Keratinocyte (primary cell): ENCODE measurements at places on chromosomes 1 and 21.

GRCh38 chr1:74323937-74324473 is 88.8 kb downstream of the TNNI3K start:
- H3K27ac ChIP-seq, result no peak overlapping the region
- no peak overlapping the region for H3K4me3 ChIP-seq
- no peaks in the 10 kb centered on the region for H3K4me1 ChIP-seq
- H3K36me3 ChIP-seq, result no peaks in the 10 kb centered on the region
- DNase-seq, result no peak

DNA sequence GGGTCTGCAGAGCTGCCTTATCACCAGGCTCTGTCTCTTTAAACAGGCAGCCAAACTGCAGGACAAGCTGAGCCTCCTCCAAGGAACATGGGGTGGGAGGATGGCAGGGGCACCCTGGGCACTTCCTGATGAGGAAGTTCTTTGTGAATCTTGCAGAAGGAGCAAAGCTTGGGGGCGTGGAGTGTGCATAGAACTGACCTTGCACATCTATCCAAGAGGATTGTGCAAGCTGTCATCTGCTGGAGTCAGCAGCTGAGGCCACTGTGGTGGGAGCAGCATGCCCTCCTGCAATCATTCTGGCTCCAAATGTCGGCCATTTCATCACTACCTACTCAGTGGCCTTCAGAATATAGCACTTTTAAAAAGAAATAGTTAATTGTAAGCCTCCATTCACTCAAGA is 182.2 kb downstream of the AJAP1 start:
- no peaks in the 10 kb centered on the region for H3K27me3 ChIP-seq
- peaks cover 25% of the 10 kb centered on the region for H3K4me1 ChIP-seq

GRCh38 chr1:155261493-155261851 is 688 bp downstream of the SCAMP3 start:
- peaks cover 14% of the 10 kb centered on the region for H3K4me1 ChIP-seq
- DNase-seq, result no peak
- peak overlapping the region; percentile 78 for H3K27ac ChIP-seq
- H3K27me3 ChIP-seq, result no peaks in the 10 kb centered on the region
- H3K4me3 ChIP-seq, result peak overlapping the region; percentile 85
- peaks cover 30% of the 10 kb centered on the region for H3K36me3 ChIP-seq

DNA sequence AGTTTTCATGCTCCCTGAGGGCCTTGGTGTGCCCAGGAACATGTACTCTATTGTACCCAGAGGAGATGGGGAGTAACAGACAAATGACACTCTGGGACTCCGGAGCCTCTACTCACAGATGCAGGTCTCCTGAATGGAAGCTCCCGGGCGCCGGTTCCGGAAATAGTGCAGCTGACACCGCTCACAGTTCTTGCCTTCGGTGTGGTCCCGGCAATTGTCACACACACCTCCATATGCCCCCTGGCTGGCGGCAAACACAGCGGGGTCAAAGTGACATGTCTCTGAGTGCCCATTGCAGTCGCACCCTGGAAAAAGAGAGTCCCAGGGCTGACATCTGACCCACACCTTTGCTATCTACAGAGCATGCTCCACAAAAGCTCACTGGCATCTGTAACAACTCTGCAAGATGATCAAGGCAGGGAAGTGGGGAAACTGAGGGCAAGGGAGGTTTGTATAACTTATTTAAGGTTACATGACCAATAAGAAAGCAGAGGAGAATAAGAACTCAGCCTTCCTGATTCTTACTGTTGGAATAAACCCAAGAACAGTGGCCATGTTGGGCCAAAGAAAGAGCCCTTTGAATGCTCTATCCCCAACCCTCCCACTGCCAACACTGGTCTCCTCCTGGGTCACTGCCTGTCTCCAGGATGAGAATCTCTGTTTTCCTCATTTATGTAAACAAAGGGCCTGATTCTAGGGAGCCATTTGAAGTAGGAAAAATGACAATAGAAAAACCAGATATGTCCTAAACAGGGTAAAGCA is 22.4 kb downstream of the LAMB3 start:
- no peak for DNase-seq
- H3K4me3 ChIP-seq, result no peak overlapping the region
- no peak overlapping the region for H3K27ac ChIP-seq
- no peaks in the 10 kb centered on the region for H3K4me1 ChIP-seq
- peaks cover 63% of the 10 kb centered on the region for H3K36me3 ChIP-seq
- H3K27me3 ChIP-seq, result no peaks in the 10 kb centered on the region

- DNase-seq, result no peak
- H3K4me3 ChIP-seq, result no peak overlapping the region
- no peak overlapping the region for H3K27ac ChIP-seq
- no peaks in the 10 kb centered on the region for H3K27me3 ChIP-seq
These were observed 18.4 kb downstream of the LRRC71 start for GRCh38 chr1:156938813-156939212.

- DNase-seq, result no peak
- no peaks in the 10 kb centered on the region for H3K27me3 ChIP-seq
- H3K36me3 ChIP-seq, result no peaks in the 10 kb centered on the region
- H3K4me3 ChIP-seq, result no peak overlapping the region
- H3K27ac ChIP-seq, result no peak overlapping the region
- H3K4me1 ChIP-seq, result peaks cover 17% of the 10 kb centered on the region
These were observed 121.2 kb downstream of the TRABD2B start for GRCh38 chr1:47875831-47876586.

GRCh38 chr1:213669964-213670691 is 317.6 kb upstream of the PROX1 start:
- H3K27me3 ChIP-seq, result no peaks in the 10 kb centered on the region
- no peak overlapping the region for H3K27ac ChIP-seq
- no peak for DNase-seq
- no peaks in the 10 kb centered on the region for H3K4me1 ChIP-seq

DNA sequence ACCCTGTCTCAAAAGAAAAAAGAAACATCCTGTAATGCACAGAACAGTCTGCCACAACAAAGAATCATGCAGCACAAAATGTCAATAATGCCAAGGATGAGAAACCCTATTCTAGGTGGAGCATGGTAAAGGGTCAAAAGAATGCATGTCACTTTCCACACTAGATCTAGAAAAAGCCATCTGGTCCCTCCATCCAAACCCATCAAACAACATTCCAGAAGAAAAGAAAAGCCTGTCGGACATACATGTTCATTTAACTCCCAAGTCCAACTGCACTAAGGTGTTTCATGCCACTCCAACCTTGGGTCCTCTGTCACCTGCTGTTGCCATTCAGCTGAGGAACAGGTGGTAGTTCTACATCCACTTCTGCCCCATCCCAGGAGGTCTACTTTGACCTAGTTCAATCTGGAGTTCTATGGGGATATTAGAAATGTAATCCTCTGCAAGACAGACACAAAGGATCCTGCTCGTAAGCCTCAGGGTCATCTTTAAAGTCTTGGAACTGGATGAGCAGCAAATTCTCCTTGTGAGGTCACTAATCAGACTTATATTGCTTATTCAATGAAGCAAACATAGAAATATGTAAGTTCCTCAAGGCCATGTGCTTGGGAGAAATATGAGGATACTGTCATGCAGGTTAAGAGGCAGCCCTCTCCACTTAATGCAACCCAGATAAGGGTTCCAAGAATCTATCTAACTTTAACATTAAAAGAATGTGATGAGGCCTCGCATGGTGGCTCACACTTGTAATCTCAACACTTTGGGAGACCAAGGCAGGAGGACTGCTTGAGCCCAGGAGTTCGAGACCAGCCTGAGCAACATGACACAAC is 3.7 kb downstream of the DEDD start:
- H3K36me3 ChIP-seq, result peaks cover 29% of the 10 kb centered on the region
- no peaks in the 10 kb centered on the region for H3K4me1 ChIP-seq
- no peak overlapping the region for H3K27ac ChIP-seq
- H3K4me3 ChIP-seq, result no peak overlapping the region

DNA sequence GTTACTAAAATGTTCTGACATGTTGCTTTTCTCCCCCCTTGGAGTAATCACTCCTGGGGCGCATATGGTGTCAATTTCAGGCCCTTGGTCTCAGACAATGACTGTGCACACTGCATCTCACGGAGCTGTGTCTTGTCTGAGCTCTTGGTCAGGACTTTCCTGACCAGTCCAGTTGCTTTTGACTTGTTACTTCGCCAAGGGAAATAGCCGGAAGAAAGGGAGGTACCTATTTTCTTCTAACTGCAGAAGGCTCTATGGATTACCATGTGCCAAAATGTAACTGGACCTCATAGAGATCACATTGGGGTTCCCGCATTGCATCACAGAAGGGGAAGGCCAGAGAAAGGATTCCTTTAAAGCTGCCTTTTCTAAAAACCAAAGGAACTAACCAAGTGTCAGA is 68.6 kb downstream of the SPAG17 start:
- no peaks in the 10 kb centered on the region for H3K27me3 ChIP-seq
- H3K4me1 ChIP-seq, result peaks cover 6% of the 10 kb centered on the region
- no peak for DNase-seq

DNA sequence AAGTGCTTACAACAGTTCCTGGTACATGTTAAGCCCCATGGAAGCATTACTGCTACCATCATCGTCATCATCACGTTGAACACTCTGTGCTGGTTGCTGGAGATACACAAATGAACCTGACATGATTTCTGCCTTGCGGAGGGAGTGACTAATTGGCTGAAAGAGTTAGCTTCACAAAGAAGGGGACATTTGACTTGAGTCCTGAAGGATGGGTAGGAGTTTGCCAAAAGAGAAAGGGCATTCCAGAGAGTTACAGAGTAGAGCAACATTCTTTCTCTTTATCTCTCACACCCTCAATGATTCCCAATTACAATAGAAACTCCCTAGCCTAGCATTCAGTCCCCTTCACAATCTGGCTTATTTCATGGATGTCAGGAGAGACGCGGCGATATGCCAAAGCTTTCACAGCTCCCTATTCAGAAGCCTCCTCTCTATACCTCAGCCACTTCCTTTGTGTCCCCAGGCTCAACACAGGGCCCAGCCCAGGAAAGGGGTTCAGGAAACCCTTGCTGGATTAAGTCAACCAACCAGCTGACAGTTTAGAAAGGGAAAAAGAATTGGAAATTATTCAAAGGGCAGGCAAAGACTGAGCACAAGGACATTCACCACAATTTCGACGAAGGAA is 38.0 kb downstream of the SLC1A7 start:
- H3K27ac ChIP-seq, result no peak overlapping the region
- no peak overlapping the region for H3K4me3 ChIP-seq
- DNase-seq, result no peak
- H3K4me1 ChIP-seq, result peaks cover 7% of the 10 kb centered on the region
- peaks cover 8% of the 10 kb centered on the region for H3K27me3 ChIP-seq
- H3K36me3 ChIP-seq, result no peaks in the 10 kb centered on the region

DNA sequence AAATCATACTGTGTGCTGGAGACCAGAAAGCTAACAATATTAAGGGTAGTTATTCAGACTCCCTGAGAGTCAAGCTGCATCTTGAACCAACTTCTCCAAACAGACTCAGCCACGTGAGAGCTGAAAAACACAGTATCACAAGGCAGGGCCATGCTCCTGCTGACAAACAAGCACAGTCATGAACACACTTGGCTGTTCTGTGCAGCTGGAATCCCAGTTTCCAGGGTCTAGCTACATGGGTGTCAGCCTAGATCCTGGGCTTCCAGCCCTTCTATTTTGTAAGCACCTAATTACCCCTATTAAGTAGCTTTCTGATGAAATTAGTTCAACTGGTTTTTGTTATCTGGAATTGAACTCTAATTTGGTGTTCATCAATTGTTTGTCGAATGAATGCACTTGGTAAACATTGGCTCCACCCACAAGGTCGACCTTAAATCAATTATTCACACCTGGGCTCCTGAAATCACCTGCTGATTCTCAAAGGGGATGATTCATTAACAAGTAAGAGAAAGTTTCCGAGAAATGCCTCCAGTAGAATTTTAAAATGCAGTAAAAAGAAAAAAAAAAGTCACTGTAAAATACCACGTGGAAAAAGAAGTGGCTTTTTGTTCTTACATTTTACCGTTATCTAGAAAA is 179.3 kb downstream of the ZC3H11B start:
- no peak overlapping the region for H3K4me3 ChIP-seq
- no peak for DNase-seq
- no peaks in the 10 kb centered on the region for H3K27me3 ChIP-seq
- no peaks in the 10 kb centered on the region for H3K4me1 ChIP-seq
- no peak overlapping the region for H3K27ac ChIP-seq

GRCh38 chr1:201877877-201878401 is 10.8 kb upstream of the SHISA4 start:
- no peak overlapping the region for H3K27ac ChIP-seq
- DNase-seq, result no peak
- peaks cover 19% of the 10 kb centered on the region for H3K36me3 ChIP-seq
- peaks cover 12% of the 10 kb centered on the region for H3K4me1 ChIP-seq
- H3K4me3 ChIP-seq, result no peak overlapping the region

DNA sequence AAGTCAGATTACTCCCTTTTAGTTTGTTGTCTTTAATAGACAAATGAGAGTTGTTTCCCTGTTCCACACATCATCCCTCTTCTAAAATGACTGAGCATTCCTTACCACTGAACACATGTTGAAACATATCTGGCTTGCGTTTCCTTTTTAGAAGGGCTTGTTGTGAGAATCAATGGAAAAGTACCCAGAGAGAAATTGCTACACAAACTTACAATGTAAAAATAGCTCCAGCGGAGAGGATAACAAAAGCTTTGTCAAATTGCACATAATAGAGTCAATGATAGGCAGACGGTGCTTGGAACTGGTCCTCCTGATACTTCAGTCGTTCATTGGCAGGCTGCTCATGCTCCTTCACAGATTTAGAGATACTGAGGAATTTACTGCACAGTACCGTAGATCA is 123.9 kb downstream of the CYYR1 start:
- peaks cover 21% of the 10 kb centered on the region for H3K4me1 ChIP-seq
- no peaks in the 10 kb centered on the region for H3K27me3 ChIP-seq
- H3K4me3 ChIP-seq, result no peak overlapping the region
- no peak for DNase-seq

DNA sequence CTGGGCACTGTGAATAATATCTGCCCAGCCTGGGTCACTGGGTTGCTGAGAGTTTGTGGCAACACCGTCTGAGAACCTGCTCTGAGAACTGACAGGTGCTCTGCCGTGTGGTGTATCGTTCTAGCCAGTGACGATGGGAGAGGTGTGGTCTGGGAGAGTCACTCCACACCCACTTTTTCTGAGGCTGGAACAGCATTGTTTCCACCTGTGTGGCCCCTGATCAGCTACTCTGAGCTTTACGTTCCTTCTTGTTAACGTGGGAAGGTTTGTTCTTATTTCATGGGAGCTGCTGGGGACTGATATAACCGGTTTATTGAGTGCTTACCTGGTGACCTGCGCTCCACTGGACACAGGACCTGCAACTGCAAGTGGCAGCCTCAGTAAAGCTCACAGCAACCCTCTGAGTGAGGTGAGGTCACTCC is 34.8 kb upstream of the TENT5C start:
- no peaks in the 10 kb centered on the region for H3K36me3 ChIP-seq
- no peak overlapping the region for H3K27ac ChIP-seq
- DNase-seq, result no peak
- no peaks in the 10 kb centered on the region for H3K27me3 ChIP-seq
- no peak overlapping the region for H3K4me3 ChIP-seq

GRCh38 chr1:159799446-159799985 is 2.6 kb upstream of the FCRL6 start:
- no peaks in the 10 kb centered on the region for H3K36me3 ChIP-seq
- H3K4me1 ChIP-seq, result no peaks in the 10 kb centered on the region
- peaks cover 7% of the 10 kb centered on the region for H3K27me3 ChIP-seq
- no peak overlapping the region for H3K27ac ChIP-seq

DNA sequence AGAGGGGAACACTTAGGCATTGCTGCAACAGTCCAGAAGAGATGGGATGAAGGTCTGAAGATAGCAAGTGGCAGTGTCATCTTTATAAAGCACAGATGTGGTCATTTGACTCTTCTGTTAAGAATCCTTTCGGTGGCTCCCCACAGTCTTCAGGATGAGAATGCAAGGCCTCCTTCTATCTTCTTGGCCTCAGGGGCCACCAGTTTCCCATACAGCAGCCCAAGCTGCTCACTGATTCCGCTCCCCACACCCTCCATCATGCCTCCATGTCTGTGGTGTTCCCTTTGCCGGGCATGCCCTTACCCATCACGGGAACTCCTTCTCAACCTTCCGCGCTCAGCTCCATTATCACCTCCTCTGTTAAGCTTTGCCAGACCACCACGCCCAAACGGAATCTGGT is 16.1 kb upstream of the MFSD2A start:
- H3K27me3 ChIP-seq, result no peaks in the 10 kb centered on the region
- H3K4me1 ChIP-seq, result peaks cover 44% of the 10 kb centered on the region
- no peaks in the 10 kb centered on the region for H3K36me3 ChIP-seq
